ENCODE measurements at places on chromosomes 16 and 17.

GRCh38 chr16:7423434-7424044, 90.9 kb downstream of the RBFOX1 start:
- DNase-seq, result no peak

GRCh38 chr17:16438173-16438556, 22.8 kb downstream of the TRPV2 start:
- DNase-seq, result no peak

GRCh38 chr16:17374668-17375255, 96.0 kb downstream of the XYLT1 start:
- DNase-seq, result no peak

DNA sequence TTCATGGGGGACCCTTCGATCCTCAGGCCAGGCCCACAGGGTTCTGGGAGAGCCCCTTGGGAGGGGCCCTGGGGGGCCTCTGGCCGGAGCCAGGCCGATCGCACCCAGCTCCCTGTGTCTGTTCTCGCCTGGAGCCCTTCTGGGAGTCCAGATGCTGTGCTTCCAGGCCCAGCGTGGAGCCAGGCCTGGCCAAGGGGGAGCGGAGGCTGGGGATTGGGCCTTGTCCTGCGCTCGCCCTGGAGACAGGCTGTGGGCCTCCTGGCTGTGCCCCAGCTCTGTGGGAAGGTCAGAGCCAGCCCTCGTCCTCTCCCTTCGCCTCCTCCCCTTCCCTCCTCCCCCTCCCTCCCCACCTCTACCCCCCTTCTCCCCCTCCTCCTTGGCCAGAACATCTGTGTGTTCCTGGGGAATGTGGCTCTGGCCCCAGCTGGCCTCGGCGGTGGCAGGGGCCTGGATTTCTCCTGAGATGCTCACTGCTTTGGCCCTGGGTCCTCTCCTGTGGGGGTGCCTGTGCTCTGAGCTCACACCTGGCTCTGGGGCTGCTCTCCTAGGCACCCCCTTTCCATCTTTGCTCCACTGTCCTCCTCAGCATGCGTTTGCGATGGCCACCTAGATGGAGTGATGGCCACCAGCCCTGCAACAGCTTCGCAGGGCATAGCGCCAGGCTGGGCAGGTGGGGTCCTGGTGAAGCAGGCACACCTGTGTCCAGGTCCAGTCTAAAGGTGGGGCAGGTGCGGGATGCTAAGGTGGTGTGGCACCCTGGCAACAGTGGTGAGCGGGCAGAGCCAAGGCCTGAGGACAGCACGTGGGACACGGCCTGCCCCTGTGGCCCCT, 90.6 kb upstream of the CIBAR2 start:
- no peak for DNase-seq

DNA sequence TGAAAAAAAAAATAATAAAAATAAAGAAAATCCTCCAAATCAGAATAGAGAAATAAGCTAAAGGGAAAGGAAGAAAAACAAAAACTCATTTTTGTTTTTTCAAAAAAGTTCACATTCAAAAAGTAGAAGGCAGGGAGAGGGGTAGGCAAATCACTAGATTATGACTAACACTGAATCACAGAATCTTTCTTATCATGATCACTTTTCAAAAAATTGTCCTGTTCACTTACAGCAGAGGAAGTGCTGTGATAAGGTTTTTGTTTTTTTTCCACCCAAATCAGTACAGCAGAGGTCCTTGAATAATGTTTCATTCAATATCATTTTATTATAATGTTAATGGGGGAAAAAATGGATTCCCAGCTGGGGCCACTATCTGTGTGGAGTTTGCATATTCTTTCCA, 106.4 kb downstream of the CA4 start:
- no peak for DNase-seq

DNA sequence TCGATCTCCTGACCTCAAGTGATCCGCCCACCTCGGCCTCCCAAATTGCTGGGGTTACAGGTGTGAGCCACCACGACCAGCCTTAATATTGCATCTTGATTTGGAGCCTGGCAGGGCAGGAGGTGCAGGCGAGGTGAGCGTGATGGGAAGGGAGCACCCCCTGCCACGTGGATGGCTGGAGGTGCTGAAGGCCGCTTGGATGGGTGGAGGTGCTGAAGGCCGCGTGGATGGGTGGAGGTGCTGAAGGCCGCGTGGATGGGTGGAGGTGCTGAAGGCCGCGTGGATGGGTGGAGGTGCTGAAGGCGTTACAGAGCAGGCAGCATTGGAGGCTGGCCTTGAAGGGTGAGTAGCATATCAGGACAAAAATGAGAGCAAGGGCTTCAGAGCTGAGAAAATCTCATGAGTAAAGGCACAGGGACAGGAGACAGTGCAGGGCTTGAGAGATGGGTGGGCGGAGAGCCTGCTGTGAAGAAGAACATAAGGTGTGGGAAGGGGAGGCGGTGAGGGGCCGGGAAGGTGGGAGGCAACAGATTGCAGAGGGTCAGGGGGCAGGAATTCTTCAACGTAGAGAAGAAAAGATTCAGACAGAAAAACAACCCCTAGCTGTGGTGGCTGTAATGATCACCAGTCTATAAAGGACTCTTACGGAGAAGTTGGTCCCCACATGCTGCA, 101.7 kb upstream of the SEC14L1 start:
- DNase-seq, result no peak

DNA sequence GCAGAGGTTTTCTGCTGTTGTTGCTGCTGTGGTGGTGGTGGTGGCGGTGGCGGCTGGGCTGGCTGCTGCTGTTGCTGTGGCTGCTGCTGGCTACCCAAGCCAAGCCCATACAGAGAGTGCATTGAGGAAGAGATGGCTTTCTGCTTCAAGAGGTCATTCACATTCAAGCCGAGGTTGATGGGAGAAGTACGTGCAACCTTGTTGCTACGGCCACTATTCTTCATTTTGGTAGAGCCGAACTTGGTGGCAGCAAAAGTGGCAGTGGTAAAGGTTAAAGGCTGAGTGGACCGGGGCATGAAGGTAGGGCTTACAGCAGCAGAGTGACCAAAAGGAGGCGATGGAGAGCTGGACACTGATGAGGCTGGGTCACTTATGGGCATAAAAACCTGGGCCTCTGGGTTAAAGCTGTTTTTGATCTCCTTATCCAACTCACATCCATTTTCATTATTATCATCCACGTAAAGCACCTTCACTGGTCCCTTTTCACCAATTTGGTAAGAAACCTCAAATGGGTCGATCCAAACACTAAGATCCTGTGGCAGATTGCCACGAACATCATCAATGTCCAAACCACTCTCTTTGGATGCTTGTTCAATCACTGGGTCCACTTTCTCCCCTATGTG, 2.8 kb downstream of the TOB1 start:
- peak; percentile 84 for DNase-seq

GRCh38 chr17:69213059-69213813, 15.4 kb downstream of the ABCA10 start:
- no peak for DNase-seq

- DNase-seq, result no peak
Measured at GRCh38 chr16:83301971-83302370, 505.8 kb upstream of the HSBP1 start.

GRCh38 chr16:8905168-8905762, 23.1 kb downstream of the LITAFD start:
- DNase-seq, result peak; percentile 67

- peak; percentile 83 for DNase-seq
Measured at GRCh38 chr17:79019632-79020584, 4.1 kb upstream of the C1QTNF1 start.

- no peak for DNase-seq
Measured at GRCh38 chr16:49499869-49500610, 126.4 kb downstream of the C16orf78 start.

GRCh38 chr16:3542601-3543373, 34.4 kb downstream of the NLRC3 start:
- no peak for DNase-seq

DNA sequence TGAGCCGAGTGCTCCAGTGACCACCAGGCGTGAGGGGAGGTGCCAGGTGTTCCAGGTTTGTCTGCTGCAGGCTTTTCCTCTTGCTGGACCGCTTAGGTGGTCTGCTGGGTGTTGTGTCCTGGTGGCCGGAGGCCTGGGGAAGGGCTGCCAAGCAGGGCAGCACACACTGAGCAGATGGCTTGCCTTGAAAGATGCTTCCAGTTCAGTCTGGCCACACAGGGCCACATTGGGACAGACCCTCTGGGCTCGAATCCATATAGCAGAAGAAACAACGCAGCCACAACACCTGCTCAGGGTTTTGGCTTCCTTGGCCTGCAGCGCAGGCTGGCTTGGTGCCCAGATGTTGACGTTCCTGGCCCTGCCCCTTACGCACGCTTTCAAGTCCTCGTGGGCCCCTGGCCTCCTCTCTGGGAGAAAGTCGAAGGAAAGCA, 24.8 kb downstream of the GINS2 start:
- no peak for DNase-seq

DNA sequence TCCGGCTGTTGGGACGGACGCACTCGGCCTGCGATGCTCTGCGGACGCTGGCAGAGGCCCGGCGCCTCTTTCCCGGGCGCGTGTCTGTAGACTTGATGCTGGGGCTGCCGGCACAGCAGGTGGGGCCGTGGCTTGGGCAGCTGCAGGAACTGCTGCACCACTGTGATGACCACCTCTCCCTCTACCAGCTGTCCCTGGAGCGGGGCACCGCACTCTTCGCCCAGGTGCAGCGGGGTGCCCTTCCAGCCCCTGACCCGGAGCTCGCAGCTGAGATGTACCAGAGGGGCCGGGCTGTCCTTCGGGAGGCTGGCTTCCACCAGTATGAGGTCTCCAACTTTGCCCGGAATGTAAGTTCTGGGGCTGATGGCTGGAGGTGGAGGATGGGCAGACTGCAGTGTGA, 3.5 kb downstream of the RSAD1 start:
- DNase-seq, result no peak

- DNase-seq, result no peak
Measured at GRCh38 chr17:68565661-68566441, 35.3 kb downstream of the FAM20A start.

GRCh38 chr17:32689348-32689747, 187.6 kb downstream of the MYO1D start:
- no peak for DNase-seq

DNA sequence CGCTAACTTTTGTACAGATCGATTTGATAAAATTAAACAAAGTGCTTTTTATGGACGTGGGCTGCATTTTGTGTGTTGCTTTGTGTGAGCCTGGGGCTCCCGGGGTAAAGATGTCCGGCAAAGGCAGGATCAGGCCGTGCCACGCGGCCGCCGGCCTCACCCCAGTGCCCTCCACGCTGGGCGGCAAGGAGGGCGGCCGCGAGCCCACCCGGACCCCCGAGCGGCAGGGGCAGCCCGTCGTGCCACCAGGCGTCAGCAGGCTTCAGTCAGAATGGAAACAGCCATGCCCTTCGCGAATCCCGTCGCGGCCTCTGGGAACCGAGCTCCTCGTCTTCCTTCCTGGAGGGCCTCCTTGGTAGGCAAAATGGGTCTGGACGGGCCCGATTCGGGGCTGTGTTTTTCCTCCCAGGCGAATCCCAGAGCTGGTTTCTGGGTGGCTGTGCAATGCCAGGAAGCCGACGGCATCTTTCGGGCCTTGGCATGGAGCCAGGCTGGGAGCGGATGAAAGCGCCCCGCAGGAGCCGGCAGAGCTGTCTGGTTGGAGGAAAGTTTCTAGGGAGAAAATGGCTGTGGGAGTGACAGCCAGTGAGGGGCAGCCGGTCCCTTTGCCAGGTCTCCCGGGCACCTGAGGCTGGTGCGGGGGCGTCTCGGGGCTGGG, 5.5 kb downstream of the SOX8 start:
- no peak for DNase-seq

- peak; percentile 13 for DNase-seq
Measured at GRCh38 chr16:11170696-11171447, 85.1 kb downstream of the SOCS1 start.

- DNase-seq, result no peak
Measured at GRCh38 chr17:71870546-71870862, 250.3 kb upstream of the SOX9 start.

DNA sequence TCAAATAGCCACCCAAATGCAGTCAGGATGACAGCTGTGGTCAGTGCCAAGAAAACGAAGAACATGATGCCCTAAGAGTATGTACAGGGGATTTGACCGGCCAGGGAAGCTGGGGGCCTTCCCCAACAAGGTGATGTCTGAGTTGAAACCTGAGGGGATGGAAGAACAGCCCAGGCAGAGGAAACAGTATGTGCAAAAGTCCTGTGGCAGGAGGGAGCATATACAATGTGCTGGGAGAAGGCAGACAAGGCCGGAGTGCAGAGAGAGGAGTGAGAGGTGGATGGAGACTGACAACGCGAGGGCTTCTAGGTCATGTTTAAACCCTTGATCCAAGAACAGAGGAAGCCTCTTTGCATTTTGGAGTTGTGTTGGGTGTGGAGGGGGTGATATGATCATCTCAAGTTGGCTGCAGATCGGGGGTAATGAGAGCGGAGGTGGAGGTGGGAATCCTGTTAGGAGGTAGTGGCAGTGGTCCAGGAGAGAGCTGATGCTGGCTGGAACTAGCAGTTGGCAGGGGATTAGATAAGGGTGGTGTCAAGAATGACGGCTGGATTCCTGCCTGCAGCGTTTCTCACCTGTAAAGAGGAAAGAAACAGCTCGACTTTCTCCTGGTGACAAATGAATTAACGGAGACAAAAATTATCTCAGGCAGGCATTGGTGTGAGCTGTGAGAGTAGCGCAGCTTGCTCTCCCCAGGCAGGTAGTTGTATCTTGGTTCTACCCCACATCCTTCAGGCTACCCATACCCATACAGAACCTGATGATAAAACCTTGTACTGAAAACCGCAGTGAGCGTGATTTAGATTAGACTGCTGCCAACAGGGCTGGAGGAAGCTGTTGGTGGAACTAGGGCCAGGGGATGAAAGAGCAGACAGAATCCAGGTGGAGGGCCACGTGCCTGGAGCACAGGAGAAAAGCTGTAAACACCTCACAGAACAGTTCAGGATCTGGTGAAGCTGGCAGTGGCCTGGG, 37.2 kb upstream of the NGFR start:
- DNase-seq, result no peak

- peak; percentile 12 for DNase-seq
Measured at GRCh38 chr16:47110939-47111338, 32.8 kb downstream of the NETO2 start.

- DNase-seq, result no peak
Measured at GRCh38 chr17:1241929-1242328, 28.3 kb upstream of the BHLHA9 start.

DNA sequence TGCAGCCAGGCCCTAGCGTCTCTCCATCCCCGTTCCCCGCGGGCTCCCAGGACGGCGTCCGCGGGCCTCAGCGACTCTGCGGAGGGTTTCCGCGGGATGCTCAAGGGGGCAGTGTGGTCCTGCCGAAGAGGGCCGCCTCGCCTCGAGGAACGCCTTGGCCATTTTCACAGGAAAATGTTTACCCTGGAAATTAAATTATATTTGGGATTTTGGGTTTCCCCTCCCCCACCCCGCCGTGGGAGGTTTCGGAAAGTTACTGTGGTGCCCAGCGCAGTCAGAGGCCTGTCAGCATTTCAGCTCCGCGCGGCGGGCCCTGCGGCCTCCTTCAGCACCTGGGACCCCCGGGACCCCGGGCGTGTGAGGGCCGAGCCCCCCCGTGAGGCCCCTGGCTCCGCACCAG, 94.5 kb downstream of the PCTP start:
- DNase-seq, result no peak

DNA sequence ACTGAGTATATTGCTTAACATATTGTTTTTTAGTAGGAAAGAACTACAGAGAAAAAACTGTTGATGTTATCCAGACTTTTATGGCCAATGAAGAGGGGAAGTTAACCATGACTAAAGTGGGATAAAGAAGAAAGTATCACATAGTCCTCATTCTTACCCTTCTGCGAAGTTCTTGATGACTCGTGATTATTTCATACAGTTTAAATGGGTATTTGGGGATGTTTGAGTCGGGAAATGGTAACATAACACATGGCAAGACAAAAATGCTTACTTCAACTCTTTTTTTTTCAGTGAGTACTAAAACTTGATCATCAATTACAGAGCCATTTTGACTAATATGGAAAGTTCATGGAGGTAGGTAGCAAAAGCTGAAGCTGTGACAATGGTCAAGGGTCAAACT, 4.9 kb downstream of the POLG2 start:
- no peak for DNase-seq

GRCh38 chr16:10521681-10522274, 58.6 kb downstream of the EMP2 start:
- peak; percentile 43 for DNase-seq

All from T47D (cell line).